Mesothelial cell of epicardium (in vitro differentiated cells): ENCODE measurements at places on chromosomes 3 and 15. TPM values are rescaled to one million over a fixed set of nuclear protein-coding genes. Genes with fewer than 3 reads are reported as not detected.

ZNF501 gene
- total RNA-seq: 4.0 to 6.2 TPM (median 4.8 TPM) in 3 replicates

CPLX3 gene
- 0.14 TPM in 1 of 3 replicates, not detected in the others for total RNA-seq

GOLGA6L7 gene
- not detected in 3 replicates for total RNA-seq

CCK gene
- total RNA-seq: not detected in 3 replicates

GPR149 gene
- not detected in 3 replicates for total RNA-seq

GUCA1C gene
- not detected in 3 replicates for total RNA-seq

SPINK8 gene
- not detected in 3 replicates for total RNA-seq

KNG1 gene
- not detected in 3 replicates for total RNA-seq

TBC1D5 gene
- total RNA-seq: 74.9 to 75.3 TPM (median 75.0 TPM) in 3 replicates

SHC4 gene
- total RNA-seq: 0.58 to 0.90 TPM (median 0.64 TPM) in 3 replicates

STRIT1 gene
- total RNA-seq: not detected in 3 replicates

CHRM5 gene
- 0.13 TPM in 1 of 3 replicates, not detected in the others for total RNA-seq

CPNE4 gene
- 0.20 TPM in 1 of 3 replicates, not detected in the others for total RNA-seq

RYR3 gene
- 2.9 to 3.8 TPM (median 2.9 TPM) in 3 replicates for total RNA-seq

CHRNA5 gene
- 5.1 to 7.6 TPM (median 5.5 TPM) in 3 replicates for total RNA-seq

CD80 gene
- 0.18 to 0.38 TPM in 2 of 3 replicates, not detected in the other for total RNA-seq

SERPINI2 gene
- total RNA-seq: not detected in 3 replicates

SCN11A gene
- 1.6 to 1.9 TPM (median 1.6 TPM) in 3 replicates for total RNA-seq

RTP1 gene
- total RNA-seq: not detected in 3 replicates

SKOR1 gene
- 0.89 to 1.1 TPM (median 1.1 TPM) in 3 replicates for total RNA-seq

MOBP gene
- not detected in 3 replicates for total RNA-seq

SYNPR gene
- 3.7 to 3.8 TPM (median 3.7 TPM) in 3 replicates for total RNA-seq

MFSD1 gene
- total RNA-seq: 30.9 to 32.2 TPM (median 31.5 TPM) in 3 replicates

GXYLT2 gene
- 30.5 to 33.7 TPM (median 32.8 TPM) in 3 replicates for total RNA-seq

DENND6A gene
- total RNA-seq: 41.8 to 52.0 TPM (median 42.0 TPM) in 3 replicates

ERICH6 gene
- 0.24 to 0.68 TPM (median 0.65 TPM) in 3 replicates for total RNA-seq

MAGI1 gene
- 61.2 to 65.6 TPM (median 62.7 TPM) in 3 replicates for total RNA-seq

KLHL18 gene
- 21.9 to 28.5 TPM (median 26.8 TPM) in 3 replicates for total RNA-seq

SEMA5B gene
- total RNA-seq: 0.20 to 0.51 TPM (median 0.27 TPM) in 3 replicates

MST1R gene
- 3.8 to 7.0 TPM (median 4.3 TPM) in 3 replicates for total RNA-seq

SLITRK3 gene
- total RNA-seq: 0.71 to 0.87 TPM (median 0.81 TPM) in 3 replicates

KLHL6 gene
- total RNA-seq: 0.05 to 0.16 TPM (median 0.07 TPM) in 3 replicates

PFN2 gene
- total RNA-seq: 179 to 196 TPM (median 187 TPM) in 3 replicates

CCR1 gene
- not detected in 3 replicates for total RNA-seq

LPP gene
- total RNA-seq: 124 to 132 TPM (median 131 TPM) in 3 replicates

SST gene
- total RNA-seq: 5.6 to 10.8 TPM (median 7.3 TPM) in 3 replicates

B3GALNT1 gene
- total RNA-seq: 31.1 to 36.0 TPM (median 31.4 TPM) in 3 replicates
